Activated naive CD4-positive, alpha-beta T cell treated with anti-CD3 and anti-CD28 coated beads, Interleukin-2, amount 50 U/mL, for 72 hours (primary cell): ENCODE measurements at places on chromosomes 1 and 21. TPM values are rescaled to one million over a fixed set of nuclear protein-coding genes. Genes with fewer than 3 reads are reported as not detected.

GRCh38 chr21:42400525-42400924 is 3.2 kb upstream of the UBASH3A start:
- no peak for DNase-seq

DNA sequence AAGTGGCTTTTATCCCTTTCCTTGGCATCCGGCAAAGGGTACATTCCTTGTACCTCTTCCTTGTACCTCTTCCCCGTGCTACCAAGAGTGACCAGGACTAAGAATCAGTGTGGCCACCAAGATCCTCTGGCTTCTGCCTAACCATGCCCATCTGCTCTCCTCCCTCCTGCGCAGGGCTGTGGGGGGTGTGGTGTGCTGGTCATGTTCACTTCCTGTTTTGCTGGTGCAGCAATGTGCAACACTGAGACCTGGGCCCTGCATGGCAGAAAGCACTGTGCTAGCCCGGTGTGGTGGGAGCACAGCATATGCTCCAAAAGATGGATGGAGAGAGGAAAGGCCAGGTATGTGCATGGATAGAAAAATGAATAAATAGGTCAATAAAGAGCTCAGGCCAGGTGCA is 33.3 kb upstream of the TENT5C start:
- no peak for DNase-seq

- no peak for DNase-seq
Measured at GRCh38 chr1:70091811-70092210, 113.6 kb downstream of the LRRC40 start.

- no peak for DNase-seq
Measured at GRCh38 chr21:25373126-25374082, 233.9 kb downstream of the MRPL39 start.

Gene CFAP126
- total RNA-seq = not detected
